Sciatic nerve (tissue), 2 donors: ENCODE measurements at places on chromosomes 5 and 9. TPM values are rescaled to one million over a fixed set of nuclear protein-coding genes. Genes with fewer than 3 reads are reported as not detected.

GRCh38 chr9:75649060-75649459, 241.4 kb upstream of the PCSK5 start:
- DNase-seq, result no peak

The MYOT gene
- 10.9 TPM for total RNA-seq

The AJM1 gene
- 3.1 TPM for total RNA-seq

GRCh38 chr5:180523629-180524466, 29.7 kb downstream of the CNOT6 start:
- DNase-seq, result no peak

The NR5A1 gene
- total RNA-seq, result not detected

GRCh38 chr5:79076819-79077218, 7.3 kb downstream of the BHMT2 start:
- no peak for DNase-seq

DNA sequence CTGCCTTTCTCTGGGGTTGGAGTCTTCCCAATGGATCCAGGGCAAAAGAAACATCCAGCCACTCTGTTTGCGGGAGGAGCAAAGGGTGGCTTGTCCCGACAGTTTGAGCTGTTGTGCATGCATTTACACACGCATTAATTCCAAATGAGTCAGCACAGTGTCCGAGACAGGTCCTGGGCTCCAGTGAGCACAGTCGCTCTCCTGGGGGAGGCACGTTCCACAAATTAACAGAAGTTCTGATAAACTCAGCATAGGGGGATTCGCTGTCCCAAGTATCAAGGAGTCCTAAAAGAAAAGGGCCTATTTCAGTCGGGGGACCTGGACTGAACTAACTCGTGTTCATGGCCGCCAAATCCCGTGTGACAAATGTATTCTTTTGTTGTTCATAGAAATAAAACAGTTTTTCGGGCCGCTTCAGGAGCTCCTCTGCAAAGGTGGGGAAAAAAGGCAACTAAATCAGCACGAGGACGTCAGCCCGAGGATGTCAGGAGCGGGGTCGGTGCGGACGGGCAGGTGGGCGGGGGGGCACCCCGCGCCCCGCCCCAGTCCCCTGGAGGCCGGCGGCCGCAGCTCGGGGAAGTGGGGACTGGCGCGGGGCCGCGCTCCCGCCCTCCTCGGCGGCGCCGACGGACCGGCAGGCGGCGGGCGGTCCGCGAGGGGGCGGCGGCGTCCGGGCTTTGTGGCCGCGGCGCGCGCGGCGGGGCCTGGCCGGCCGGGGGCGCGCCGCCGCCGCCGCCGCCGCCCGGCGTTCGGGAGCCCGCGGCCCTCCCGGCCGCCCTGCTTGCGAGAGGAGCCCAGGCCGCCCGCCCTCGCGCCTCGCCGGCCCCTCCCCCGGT, at the start of gene MSANTD3:
Gene MSANTD3 (plus strand): TSS at position 614 of the 836 bp plus-strand sequence. CDS start 14,796 bp downstream, outside the sequence.
- DNase-seq, result peak; percentile 71

DNA sequence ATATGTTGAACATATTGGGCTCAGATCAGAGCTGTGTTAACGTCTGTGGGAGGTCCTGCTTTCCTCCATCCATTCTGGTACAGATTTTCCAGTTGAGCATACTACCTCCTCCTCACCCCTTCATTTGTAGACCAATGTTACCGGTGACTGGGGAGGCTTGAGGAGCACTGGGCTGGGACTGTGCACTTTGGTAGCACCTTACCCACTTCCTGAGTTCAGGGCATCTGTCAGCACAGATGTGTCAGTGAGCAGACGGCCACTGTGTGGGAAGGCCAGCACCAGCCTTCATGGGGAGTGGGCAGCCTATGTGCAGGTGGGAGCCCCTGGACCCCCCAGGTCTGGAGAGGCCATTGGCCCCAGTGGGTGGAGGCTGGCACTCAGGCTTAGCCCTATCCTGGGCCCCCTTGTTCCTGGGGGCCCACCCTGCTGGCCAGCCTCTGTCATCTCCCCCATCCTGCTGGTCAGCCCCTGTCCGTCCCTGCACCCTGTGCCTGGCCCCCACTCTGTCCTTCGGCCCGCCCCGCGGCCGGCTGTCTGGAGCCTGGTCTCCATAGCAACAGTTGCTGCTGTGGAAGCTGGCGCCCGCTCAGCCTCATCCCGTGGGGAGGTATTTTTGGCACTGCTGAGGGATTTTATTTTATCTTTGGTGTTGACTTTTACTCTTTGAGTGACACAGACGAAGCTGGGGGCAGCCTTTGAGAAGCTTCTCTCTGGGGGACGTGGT, 21.3 kb downstream of the WNK2 start:
- no peak for DNase-seq

- no peak for DNase-seq
These were observed 35.0 kb upstream of the SNX24 start for GRCh38 chr5:122810405-122810804.

The FGF18 gene
- 15.8 TPM for total RNA-seq

DNA sequence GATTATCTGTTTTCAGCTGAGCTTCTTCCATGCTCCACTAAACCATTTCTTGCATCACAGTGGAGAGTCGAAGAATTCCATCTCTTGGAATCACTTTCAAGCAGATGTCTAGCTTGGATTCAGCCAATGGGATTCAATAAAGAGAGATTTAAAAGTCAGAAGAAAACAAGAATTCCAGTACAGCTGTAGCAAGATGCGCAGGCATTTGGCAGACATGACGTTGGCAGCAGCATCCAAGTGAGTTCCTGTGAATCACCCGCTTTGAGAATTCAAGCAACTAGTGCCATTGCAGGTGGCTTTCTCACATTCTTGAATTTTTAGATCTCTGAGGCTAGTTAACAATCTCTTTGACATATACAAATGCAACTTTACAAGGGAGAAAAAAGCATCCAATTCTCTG, 467.0 kb downstream of the CDH10 start:
- DNase-seq, result no peak

- DNase-seq, result no peak
These were observed 164.9 kb downstream of the KCTD16 start for GRCh38 chr5:144335561-144335960.

GRCh38 chr5:166276006-166276405, 2015.4 kb upstream of the WWC1 start:
- no peak for DNase-seq

DNA sequence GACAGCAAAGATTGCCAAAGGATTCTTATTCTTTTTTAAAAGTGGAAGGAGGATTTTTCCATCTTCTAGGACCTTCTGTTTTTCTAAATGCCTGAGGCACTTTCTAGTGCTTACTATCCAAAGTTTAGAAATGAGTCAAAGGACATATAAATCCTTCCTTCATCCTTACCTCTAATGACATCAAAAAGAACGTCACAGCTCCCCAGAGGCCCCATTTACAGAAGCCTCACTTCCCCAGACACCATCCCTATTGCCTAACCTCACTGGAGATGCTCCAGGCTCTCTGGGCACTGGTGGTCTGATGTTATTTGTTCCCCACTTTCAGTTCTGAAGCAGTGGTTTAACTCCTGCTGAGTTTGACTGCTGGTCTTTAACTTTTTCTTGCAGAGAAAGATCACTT, 504.3 kb downstream of the AGTPBP1 start:
- DNase-seq, result no peak

GRCh38 chr9:133158695-133159094, 5.0 kb downstream of the GBGT1 start:
- peak; percentile 55 for DNase-seq

GRCh38 chr5:154892369-154892771, 33.9 kb downstream of the CNOT8 start:
- DNase-seq, result no peak

GRCh38 chr5:143025971-143026370, 255.8 kb downstream of the ARHGAP26 start:
- DNase-seq, result no peak

The GAPT gene
- total RNA-seq, result 2.9 TPM

The PCDH12 gene
- 7.0 TPM for total RNA-seq

- peak; percentile 45 for DNase-seq
These were observed 52.5 kb upstream of the NKD2 start for GRCh38 chr5:955886-956761.

The PPP2R2B gene
- 54.1 TPM for total RNA-seq

The ZNF366 gene
- 8.0 TPM for total RNA-seq

The LEAP2 gene
- total RNA-seq, result 2.9 TPM

The CD14 gene
- total RNA-seq, result 107 TPM

GRCh38 chr5:111262153-111262552, 38.0 kb downstream of the CAMK4 start:
- DNase-seq, result no peak

The CTSV gene
- total RNA-seq, result not detected

DNA sequence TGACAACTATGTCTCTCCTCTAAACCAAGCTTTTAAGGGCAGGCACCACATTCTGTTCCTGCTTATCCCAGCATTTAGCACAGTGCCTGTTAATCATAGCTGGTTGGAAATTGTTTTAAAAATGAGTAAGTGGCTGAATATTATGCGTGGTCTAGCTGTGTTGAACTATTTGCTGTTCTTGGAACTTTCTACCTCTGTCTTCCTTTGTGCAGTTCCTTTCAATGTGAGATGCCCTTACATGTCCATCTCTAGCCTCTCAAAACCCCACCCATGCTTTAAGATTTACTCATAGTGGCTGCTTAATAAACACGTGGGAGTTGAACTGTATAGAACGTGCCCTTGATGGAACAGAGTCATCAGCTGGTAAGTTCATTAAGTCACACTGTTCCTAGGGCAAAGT, 34.5 kb downstream of the C9orf57 start:
- DNase-seq, result no peak

DNA sequence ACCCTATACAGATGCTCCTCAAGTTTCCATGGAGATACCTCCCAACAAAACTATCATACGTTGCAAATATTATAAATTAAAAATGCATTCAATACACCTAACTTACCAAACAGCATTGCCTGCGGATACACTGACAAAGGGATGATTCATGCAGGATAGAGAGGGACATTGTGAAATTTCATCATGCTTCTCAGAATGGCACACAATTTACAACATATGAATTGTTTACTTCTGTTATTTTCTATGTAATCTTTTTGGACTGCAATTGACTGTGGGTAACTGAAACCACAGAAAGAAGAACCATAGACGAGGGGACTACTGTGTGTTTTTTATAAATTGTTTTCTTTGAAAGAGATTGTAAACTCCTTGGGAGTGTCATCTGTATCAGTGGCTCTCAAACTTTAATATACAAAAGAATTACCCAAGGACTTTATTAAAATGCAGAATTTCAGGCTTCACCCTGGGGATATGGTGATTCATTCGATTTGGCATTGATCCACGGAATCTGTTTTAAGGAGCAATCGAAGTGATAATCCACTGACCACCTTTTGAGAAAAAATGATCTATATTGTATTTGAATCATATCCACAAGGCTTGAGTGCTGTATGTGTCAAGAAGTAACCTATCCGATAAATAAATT, 146.4 kb downstream of the SGCD start:
- no peak for DNase-seq

DNA sequence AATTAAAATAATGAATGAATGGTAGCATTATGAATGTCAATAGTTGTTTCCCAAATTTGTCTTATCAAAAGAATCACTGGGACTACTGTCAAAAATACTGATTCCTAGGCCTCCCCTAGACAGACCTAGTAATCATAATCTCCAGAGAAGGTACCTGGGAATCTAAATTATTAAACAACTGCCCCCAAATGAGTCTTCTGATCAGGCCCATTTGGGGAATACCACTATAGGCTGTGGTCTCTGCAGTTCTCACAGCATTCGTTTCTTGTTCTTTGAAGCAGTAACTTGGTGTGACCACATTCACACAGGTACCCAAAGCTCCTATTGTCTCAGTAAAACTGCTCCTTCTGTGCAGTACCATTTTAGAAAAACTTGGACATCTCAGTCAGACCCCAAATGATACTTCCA, 230.9 kb downstream of the PIK3R1 start:
- DNase-seq, result no peak

GRCh38 chr9:32508728-32509127, 17.3 kb downstream of the RIGI start:
- no peak for DNase-seq

The PARP8 gene
- total RNA-seq, result 30.4 TPM

DNA sequence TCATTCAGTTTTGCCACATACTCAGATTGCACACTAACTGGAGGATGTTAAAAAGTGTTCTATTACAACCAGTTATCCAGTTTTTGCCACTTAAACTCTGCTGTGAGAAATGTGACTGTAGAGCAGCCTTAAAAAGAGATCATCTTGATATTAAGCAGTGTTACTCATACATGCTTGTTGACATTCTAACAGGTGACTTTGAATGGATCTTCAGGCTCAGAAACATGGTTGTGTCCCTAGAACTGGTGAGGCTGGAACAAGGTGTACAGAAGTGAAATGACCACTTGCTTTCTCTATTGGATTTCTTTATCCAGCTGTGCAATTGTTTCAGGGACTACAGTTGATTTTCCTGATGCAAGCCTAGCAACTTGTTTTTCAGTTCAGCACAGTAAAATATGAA, 166.1 kb upstream of the CCDC152 start:
- no peak for DNase-seq

The IRGM gene
- total RNA-seq, result not detected

GRCh38 chr5:9547122-9547947, 1.5 kb upstream of the SEMA5A start:
- DNase-seq, result peak; percentile 64

- no peak for DNase-seq
These were observed 17.8 kb downstream of the MED10 start for GRCh38 chr5:6360323-6361072.

DNA sequence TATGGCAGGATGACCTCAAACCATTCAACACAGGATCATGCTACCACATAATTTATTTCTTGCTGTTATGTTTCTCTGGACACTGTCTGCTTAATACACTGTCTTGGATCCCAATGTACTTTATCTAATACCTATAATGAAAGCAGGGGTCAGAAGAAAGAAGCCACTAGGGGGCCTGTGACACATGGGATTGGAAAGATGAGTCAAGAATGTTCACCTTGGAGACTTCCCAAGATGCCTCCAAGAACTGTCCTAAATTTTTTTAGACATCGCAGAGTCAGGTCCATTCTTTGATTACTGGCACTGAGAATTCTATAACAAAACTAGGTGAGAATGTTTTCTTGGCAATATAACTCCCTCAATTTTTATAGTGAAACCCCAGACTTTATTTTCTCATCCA, 305.8 kb upstream of the SMARCA2 start:
- no peak for DNase-seq

The SPATA6L gene
- 4.3 TPM for total RNA-seq

GRCh38 chr5:113450462-113450861, 15.7 kb upstream of the TSSK1B start:
- no peak for DNase-seq

The EIF4EBP3 gene
- total RNA-seq, result 12.6 TPM

- DNase-seq, result no peak
These were observed 312.6 kb downstream of the MCTP1 start for GRCh38 chr5:94972268-94972667.

DNA sequence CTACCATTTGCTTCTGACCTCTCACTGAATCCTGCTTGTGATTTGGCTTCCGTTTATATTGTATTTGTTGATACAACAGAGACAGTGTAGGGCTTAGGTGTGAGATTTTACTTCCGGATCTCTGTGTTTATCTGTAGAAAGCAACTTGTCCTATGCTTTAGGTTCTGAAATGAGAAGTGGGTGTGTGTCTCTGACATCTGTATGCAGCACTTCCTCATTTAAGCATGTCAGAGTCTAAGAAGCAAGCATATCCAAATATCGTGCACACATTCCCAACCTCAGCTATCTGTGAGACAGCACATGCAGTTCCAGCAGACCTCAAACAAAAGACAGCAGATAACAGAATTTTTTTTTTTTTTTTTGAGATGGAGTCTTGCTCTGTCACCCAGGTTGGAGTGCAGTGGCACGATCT, 16.3 kb downstream of the KLF9 start:
- no peak for DNase-seq
